ENCODE measurements at places on chromosomes 5 and 9.
A peak's percentile ranks its signal among the peaks of the same experiment; 100 is the strongest.

GRCh38 chr5:74241751-74242140 lies 398.8 kb downstream of the ENC1 start:
- DNase-seq: no peak

DNA sequence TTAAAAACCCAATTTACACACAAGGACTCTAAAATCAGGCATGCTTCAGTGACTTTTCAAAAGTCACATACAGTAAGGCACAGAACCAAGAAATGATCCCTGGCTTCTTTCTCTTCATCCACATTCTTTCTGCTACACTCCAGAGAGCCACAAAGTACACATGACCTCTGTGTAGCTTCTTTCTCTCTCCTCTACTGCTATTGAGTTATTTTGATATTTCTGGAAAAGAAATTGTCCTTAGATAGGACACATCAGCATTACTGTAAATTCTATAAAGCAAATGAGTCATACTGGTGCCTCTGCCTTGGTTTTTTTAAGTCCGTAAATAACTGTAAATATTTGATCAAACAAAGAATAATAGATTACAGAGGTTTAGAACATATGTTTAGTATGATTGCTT lies 96.3 kb downstream of the KIAA0825 start:
- DNase-seq: no peak

- DNase-seq: no peak
Observed at GRCh38 chr5:82418608-82418950, 140.4 kb upstream of the RPS23 start.

GRCh38 chr9:120538339-120538738 lies 41.6 kb downstream of the CDK5RAP2 start:
- no peak for DNase-seq

DNA sequence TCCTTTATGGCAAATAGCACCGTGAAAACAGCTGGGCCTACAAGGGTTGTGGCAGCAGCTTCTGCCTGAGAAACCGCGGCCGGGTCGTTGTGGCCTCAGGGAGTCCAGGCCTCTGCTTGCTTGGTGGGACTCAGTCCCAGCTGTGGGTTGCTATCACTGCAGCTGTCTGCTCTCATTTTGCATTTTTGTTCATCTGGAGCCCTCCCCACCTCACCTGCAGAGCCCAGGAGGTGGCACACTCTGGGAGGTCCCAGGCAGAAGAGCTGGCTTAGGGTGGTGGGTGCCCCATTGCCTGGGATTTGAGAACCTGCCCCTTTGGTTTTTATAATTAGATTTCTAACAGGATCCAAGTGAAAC lies 138.4 kb downstream of the GADD45G start:
- no peak for DNase-seq

- DNase-seq: no peak
Observed at GRCh38 chr9:99057665-99058625, 47.0 kb upstream of the TGFBR1 start.

- peak; percentile 75 for DNase-seq
Observed at GRCh38 chr9:33676746-33677505, 118.4 kb upstream of the PRSS3 start.

DNA sequence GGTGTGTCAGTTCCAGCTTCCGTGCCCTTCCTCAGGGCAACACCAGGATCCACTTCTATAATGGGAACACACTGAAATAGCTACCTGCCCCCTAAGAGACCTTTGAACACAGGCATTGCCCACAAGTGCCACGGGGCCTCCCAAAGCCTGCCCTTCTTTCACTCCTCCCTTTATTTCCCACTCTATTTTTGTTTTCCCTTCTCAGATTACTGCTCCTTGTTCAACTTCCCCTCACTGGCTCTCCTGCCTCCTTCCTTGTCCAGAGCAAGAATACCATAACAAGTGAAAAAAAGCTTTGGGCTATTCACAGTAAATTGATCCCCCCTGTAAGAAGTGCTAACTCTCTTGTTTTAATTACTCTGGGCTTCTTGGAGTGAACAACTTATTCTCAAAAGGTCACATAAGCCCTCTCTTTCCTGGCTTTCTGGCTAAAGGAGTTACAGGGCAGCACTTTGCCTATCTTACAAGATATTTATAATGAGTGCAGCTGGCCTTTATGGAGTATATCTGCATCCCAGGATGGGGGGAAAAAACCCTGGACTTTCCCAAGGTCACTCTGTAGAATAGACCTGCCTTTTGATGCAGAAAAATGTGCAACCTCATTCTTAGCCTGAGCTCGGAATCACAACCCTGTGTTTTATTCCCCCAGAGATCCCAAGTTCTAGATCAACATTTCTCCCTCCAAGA lies 11.3 kb downstream of the CTXN3 start:
- no peak for DNase-seq
